AG09319 (cell line): ENCODE measurements at places on chromosomes 12 and 14.

- DNase-seq, result no peak
These were observed 84.0 kb downstream of the BORCS5 start for GRCh38 chr12:12440784-12441428.

DNA sequence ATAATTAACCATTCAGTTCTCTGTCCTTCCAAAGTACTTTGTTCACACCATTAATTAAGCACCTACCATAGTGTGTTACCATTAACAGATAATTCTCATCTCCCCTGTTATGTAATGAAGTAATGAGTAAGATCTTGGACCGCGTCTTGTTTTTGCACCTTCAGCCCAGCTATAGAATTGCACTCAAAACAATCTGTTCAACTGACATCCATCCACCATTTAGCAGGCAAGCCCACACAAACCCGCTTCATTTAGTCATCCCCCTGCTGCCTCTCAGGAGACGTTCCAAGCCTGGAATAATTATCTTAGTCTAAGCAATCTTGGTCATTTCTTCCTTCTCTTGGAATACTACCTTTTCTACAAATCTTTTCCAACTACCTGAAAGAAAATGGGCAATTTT lies 74.4 kb downstream of the DUSP16 start:
- no peak for DNase-seq

- DNase-seq, result no peak
These were observed 83.2 kb downstream of the ANO4 start for GRCh38 chr12:100877776-100878175.

DNA sequence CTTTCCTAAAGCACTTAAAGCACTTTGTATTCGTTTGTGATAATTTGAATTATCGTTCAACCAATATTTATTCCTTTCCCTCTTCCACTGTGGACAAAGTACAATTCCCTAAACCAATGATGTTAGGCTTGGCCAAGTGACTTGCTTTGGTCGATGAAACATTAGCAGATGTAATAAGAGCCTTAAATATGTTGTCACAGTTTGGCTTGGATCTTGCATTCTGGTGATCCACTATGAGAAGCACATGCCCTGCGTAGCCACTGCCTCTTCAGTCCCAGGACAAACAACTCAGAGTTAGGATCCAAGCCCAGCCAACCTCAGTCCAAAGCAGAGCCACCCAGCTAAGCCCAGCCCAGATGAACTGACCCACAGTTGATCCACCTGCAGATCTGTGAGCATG lies 8.4 kb upstream of the C12orf75 start:
- peak; percentile 62 for DNase-seq

DNA sequence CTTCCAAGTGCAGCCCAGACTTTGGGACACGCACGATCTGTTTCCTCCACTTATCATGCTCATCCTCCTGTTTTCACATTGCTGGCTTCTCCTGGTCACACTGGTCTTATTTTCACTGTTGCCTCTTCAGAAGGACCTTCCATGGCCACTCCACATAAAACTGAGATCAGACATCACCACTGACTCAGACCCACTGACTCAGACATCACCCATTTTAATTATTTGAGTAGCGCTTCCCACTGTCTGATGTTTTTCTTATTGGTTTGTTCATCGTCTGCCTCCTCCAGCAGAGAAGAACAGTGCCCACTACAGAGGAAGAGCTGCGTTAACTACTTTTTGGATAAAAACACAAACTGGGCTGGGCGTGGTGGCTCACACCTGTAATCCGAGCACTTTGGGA lies 270.5 kb upstream of the PWP1 start:
- no peak for DNase-seq

DNA sequence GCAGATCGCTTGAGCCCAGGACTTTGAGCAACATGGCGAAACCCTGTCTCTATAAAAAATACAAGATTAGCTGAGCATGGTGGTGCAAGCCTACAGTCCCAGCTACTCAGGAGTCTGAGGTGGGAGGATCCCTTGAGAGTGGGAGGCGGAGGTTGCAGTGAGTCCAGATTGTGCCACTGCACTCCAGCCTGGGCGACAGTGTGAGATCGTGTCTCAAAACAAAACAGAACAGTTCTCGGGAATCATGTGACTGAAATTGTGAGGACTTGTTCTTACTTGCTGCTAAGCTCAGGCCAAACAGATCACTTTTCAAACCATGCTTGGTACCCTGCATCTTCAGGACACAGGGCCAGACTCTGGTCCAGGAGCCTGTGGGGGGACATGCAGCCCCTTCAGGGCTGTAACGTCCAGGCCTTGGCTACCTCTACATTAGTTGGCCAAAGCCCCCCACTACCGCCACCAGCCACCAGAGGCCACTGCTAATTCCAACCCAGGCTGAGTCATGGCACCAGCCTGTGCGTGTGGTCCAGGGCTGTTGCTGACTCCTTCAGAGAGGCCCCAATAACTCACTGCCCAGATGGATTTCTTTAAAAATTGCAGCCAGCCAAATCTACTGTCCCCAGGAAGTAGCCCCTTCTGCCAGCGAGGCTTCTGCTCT lies 33.4 kb upstream of the SYNDIG1L start:
- peak; percentile 11 for DNase-seq

GRCh38 chr14:74462993-74463392 lies 30.1 kb downstream of the NPC2 start:
- DNase-seq, result no peak

GRCh38 chr12:4120316-4120917 lies 153.1 kb upstream of the CCND2 start:
- no peak for DNase-seq
